ENCODE measurements at places on chromosomes 7 and 10.

DNA sequence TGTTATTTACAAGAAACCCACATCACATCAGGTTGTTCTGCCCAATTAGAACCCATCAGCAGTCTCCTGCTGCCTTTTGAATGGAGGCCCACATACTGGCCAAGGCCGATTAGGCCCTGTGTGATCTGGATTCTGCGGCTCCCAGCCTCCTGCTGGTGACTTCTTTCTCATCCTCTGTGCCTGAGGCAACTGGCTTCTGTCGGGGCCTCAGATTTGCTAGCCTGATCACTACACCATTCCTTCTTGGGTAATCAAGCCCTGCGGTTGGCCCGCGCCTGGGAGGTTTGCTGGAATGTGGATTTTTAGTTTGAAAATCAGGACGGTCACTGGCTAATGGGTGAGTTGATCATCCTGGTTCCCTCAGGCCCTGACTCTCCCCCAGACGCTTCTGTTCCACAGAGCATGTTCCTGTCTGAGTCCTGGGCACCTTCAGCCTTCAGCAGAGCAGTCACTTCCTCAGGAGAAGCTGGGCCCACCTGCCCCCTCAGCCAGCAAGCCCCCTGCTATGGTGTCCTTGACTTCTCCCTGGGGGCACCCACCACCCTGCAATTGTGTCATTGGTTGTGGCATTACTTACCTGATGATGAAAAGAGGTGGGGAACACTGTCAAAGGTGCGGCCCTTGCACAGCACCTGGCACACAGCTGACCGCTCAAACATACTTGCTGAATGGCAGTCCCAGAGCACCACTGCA is 207.6 kb downstream of the PHTF2 start:
- DNase-seq: no peak

GRCh38 chr10:124125305-124126116 is 32.1 kb upstream of the CHST15 start:
- DNase-seq: no peak

DNA sequence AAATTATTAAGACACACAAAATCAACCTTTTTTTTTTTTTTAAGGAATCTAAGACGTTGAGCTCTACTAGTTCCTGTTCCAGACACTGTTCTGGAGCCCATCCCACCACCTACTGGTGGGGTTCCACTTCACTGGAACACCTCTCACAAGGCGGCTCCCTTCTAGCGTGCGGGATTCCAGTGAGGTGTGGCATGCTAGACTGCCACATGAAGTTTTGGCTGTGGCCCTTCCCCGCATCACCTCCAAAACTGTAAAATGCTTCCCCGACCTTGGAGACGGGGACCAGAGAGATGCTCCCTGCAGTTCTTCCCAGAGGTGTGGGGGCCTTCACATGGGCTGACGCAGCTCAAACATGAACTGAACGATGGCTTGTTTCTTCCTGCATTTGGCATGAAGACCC is 12.6 kb downstream of the FAM53B start:
- DNase-seq: no peak

DNA sequence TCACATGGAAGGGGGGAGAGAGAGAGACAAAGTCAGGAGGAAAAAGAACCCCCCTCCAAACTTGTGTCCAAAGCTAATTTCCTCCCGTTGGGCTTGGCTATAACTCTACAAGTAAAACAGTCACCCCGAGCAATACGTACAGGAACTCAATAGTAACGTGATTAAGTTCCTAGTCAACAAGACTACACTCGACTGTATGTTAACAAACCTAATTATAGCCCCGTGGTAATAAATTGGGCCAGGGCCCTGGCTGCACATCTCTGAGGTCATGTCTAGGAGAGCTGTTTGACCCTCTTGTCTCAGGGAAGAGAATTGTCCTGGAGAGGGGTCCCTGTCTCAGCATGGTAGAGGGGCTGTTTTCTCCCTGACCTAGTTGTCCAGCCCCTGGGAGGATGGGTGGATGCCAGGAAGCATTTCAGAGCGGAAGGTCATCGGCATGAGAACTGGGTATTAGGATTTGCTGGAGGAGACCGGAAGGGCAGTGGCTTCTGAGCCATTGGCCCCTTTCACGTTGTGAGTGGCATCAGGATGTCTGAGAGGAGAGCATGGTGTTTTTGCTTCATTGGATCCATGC is 60.2 kb upstream of the COMTD1 start:
- no peak for DNase-seq

DNA sequence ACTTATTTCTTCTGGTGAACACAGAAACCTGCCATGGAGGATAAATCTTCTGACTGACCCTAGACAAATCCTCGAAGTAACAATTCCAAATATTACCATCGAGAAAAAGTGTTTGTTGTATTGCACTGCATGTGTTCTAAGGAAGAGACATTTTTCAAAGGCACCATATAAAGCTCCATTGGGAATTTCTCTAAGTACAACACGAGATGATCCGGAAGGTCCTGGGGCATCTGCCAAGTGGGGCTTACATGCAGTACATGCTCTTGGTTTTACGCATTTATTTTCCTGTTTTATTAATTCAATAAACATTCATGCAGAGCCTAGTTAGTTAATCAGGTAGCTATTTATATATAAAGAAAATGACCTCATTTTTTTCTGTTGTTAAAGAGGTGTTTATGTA is 692.0 kb upstream of the IGFBP3 start:
- DNase-seq: no peak

DNA sequence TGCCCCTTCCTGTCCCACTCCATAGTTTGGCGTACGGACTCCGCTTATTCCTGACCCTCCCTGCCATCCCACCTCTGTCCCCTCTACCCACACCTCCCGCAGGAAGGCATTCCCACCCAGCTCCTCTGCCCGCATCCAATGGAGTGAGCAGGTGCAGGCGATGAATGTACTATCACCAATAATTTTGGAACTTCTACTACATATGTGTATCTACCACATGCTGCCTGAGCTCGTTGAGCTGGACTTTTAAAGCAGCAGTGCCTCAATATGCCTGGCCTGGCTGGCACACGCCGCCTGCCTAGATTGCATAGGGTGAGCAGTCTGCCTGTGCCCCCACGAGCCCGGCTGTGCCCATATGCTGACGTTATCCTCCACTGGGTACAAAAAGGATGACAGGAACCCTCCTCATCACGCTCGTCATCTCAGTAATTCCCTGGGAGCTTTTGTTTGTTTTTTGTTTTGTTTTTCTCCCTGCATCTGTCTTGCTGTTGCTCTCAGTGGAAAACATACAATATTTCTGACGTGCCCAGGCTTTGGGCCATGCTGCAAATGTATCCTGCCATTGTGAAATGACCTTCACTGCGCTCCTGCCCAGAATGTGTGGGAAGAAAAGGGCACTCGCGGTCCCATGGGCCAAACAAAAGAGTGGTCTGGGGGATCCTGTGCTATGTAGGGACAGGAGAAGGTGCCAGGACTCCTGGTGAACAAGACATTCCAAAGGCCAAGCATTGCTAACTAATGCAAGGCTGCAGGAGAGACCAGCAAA is 302.8 kb downstream of the PTPRN2 start:
- DNase-seq: no peak

GRCh38 chr10:122774231-122774630 is 71.4 kb downstream of the CUZD1 start:
- DNase-seq: no peak

DNA sequence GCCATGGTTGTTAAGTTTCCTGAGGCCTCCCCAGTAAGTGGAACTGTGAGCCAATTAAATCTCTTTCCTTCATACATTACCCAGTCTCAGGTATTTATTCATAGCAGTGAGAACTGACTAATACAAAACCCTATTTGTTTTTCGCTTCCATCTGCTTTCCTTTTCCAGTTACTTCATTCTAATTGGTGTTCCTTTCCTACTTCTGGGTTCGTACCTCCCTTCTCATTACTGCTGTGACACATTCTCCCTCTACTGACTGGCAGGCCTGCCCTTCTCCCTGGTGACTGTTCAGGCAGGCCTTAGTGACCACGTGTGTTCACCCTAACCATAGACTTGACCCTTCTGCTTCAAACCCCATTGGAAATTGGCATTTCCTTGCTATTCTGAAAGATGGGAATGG is 37.7 kb downstream of the MTURN start:
- DNase-seq: no peak

- DNase-seq: no peak
Measured at GRCh38 chr7:99631295-99632109, 14.8 kb downstream of the ZSCAN25 start.

DNA sequence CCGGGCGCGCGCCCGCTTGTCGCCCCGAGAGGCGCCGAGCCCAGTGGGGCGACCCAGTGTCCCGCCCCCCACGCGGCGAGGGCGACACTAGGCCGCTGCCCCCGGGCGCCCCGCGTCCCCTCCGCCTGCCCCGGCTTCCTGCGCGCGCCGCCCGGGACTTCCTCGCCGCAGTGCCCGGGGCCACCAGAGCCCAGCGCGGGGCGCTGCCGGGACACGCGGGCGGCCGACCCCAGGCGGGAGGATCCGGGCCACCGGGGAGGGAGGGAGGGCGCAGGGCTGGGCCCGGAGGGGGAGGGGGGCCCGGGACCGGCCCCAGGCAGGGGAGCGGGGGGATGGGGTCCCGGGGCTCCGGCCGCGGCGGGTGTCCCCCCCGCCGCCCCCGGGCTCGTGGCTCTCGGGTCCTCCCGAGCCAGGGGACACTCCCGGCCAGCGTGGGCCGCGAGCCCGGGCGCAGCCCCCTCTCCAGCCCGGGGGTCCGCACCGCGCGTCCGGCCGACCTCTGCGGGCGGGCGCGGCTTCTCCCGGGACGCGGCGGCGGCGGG is 435 bp upstream of the PWWP2B start:
- peak; percentile 80 for DNase-seq

GRCh38 chr7:139713526-139714162 is 64.2 kb downstream of the HIPK2 start:
- no peak for DNase-seq

GRCh38 chr7:128039544-128039953 is 8.3 kb upstream of the LRRC4 start:
- DNase-seq: no peak

- DNase-seq: peak; percentile 13
Measured at GRCh38 chr7:132654150-132654549, 77.9 kb upstream of the PLXNA4 start.

DNA sequence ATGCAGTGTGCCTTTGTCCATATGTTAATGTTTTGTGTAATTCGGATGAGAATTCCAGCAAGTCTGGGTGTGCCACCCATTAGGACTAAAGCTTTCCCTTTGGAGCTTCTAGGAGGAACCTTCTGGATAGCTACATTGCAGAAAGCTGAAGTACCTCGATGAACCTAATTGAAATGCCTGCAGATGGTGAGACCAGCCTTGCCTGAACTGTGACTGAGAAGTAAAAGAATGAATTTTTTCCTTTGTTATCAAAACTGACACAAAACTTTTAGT is 31.1 kb upstream of the FBXW4 start:
- DNase-seq: no peak

- no peak for DNase-seq
Measured at GRCh38 chr10:115417585-115418265, 324.6 kb downstream of the ATRNL1 start.

DNA sequence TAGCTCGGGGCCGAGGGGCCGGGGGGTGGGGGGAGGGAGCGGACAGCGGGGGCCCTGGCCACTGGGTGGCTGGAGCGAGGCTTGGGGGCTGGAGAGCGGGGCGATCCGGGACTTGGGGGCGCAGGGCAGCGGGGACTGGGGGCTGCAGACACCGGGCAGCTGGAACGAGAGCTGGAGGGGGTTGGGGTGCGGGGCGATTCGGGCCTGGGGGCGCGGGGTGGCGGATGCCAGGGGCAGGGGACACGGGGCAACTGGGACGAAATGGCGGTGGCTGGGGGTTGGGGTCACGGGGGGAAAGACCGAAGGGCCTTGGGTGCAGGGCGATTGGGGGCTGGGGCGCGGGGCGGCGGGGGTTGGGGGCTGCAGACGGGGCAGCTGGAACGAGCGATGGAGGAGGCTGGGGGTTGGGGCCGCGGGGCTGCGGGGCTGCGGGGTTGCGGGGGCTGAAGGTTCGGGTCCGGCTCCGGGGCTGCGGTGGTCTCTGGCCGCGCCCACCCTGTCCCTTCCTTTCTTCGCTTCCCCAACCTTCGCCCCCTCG is 590 bp downstream of the COL26A1 start:
- DNase-seq: no peak

DNA sequence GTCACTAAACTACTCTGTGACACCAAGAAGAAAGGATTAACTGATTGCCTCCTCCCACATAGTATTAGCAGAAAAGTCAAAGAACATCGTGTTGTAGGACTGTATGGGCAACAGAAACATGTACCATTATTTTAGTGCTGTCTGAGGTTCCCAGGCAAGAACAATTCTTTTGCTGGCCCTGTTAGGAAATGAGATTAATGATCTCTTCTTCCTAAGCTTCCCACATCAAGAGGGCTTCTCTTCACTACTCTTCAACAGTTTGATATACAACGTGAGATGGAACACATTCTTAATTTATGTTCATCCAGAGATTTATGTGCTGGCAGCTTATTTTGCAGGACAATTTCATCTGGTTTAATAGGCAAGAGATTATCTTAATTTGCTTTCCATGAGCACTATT is 219.6 kb downstream of the DOCK4 start:
- DNase-seq: no peak

GRCh38 chr7:33354201-33354600 is 224.8 kb downstream of the BBS9 start:
- DNase-seq: no peak

GRCh38 chr7:119694506-119694905 is 578.5 kb upstream of the KCND2 start:
- DNase-seq: no peak

- DNase-seq: no peak
Measured at GRCh38 chr10:122182308-122182707, 88.8 kb upstream of the BTBD16 start.

- no peak for DNase-seq
Measured at GRCh38 chr7:90430614-90431460, 27.6 kb downstream of the CLDN12 start.

DNA sequence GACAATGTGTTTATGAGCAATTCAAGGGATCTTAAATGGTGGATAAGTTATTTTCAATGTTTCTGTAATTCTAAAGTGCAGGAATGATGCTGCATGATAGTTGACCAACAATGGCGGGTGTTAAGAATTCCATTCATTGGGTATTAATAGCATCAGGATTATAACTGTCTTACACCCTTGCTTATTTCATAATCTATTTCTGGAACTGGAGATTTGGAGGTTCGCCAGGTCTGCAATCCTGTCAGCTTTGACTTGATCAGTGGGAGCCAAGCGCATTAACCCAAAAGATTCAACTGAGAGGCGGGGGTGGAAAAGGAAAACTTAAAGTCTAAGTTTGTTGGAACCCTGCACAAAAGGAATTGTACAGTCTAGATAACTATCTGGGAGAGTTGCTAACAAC is 114.9 kb upstream of the ZEB1 start:
- DNase-seq: no peak

DNA sequence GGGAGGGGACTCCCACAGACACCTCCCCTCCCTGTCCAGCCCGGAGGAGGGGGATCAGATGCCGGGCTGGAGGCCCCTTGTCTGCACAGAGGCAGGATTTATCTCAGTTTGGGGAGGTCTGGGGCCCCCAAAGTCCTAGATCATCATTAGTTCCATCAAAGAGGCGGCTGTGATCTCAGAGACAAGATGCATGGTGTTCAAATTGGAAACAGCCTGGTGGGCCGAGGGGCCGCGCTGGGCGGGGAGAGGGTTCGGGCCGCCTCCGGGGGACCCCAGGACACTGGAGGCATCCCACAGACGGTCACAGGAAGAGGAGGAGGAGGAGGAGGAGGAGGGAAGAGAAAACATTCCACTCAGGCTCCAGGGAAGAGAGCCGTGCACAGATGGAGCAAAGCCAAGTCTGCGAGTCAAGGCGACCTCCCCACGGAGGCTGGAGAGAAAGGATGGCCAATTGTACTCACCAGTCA is 69.5 kb upstream of the CUX1 start:
- DNase-seq: no peak

- no peak for DNase-seq
Measured at GRCh38 chr7:71695186-71695585, 563.2 kb downstream of the GALNT17 start.

Measured in CD4-positive, alpha-beta T cell treated with Interleukin-12 subunit alpha and Interleukin-12 subunit beta, for 1 hour (primary cell).